ENCODE measurements at places on chromosomes 4 and X.

DNA sequence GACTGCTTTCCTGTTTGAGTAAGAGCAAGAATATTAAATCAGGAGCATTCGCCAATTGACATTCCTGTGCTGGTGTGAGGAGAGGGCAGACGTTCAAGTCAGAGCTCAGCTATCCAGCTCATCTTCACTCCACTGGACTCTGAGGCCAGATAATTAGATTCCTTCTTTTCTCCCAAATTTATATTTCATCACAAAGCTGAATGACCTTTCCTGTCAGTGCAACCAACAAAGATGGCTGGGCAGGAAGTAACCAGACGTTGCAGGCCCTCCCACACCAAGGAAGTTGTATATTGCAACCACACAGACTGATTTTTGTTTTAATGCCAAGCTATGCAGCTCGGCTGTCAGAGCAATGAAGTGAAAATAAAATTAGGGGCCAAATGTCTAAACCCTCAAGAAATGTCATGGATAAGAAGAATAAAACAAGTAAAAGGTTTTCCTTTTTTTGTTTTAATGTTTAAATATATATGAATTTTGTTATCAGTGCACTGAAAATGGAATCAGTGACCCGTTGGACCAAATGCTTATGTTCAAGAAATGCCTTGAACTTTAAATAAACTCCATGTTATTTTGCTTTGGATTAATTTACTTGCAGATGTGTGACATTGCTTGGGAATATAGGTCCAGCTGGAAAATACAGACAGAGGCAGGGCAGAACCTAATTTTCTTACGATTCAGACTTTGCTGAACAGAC, 578.9 kb upstream of the FAT1 start:
- DNase-seq: no peak

GRCh38 chrX:153689654-153690465, 2.1 kb downstream of the SLC6A8 start:
- DNase-seq: no peak

DNA sequence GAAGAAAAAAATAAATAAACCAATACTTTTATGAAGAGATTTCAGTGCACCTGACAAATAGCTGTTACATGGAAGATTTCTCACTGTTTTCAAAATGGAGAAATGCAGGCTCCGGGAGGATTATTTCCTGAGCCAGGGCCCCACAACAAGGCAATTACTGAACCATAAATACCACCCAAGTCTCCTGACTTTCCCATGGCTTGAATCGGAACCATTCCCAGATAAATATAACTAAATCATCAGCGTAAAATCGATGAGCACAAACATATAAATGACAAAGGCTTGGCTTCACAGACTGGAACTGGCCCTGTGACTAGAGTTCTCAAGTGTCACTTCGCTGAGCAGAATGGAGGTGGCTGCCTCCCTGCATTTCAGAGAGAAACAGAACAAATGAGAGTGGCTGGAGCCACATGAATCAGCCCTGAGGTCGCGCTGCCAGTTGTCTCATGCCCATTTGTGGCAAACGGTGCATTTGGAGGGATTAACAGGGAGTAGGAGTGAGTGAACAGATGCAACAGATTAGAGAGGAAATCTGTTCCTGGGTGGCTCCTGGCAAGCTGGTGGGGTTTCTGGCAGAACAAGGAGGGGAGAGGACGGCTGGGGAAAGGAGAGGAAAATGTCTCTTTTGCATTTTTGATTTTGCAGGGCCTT, 57.3 kb upstream of the STIM2 start:
- no peak for DNase-seq

DNA sequence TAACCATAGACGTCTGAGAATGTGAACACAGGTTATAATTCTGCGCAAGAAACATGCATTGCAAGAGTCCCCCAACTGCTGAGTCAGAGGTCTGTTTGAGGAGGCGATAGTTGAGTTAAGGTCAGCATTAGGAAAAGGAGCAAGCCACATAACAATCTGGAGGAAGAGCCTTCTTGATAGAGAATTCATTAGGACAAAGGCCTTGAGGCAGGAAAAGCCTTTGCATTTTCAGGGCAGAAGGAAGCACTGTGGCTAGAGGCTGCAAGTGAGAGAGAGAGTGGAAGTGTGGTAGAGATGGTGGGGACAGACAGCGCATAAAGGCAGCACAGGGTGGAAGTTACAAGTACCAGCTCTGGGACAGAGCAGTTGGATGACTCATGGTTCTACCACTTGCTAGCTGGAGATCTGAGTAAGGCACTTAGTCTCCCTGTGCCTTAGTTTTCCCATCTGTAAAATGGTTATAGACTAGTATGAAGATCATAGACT, 125.8 kb upstream of the LNX1 start:
- no peak for DNase-seq

- no peak for DNase-seq
Measured at GRCh38 chr4:3466691-3467600, 3.8 kb downstream of the DOK7 start.

DNA sequence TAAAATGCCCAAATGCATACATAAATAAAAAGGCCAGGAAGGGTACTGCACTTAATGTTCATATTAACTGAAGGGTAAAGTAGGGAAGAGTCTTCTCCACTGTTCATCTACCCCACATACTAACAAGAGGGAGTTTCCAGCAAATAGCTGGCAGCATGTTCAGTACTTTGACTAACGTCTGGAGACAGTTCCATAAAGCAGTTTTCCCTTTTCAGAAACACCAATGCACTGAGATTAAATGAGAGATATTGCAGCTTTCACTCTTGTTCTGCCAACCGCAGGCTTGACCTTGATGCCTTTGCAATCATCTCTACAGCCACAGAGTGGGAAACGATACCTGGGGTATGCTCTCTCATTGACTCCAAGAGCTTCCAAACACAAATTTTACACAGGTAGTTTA, 2123.1 kb upstream of the TENM3 start:
- no peak for DNase-seq

GRCh38 chrX:101617211-101618191, at the start of gene ARMCX6:
ARMCX6 (minus strand) TSS chrX:101618000; CDS start chrX:101616620, 1,380 bp downstream.
- no peak for DNase-seq
